ENCODE measurements at places on chromosomes 11 and 22. TPM values are rescaled to one million over a fixed set of nuclear protein-coding genes. Genes with fewer than 3 reads are reported as not detected.

GRCh38 chr11:24900514-24900913 lies 403.7 kb downstream of the LUZP2 start:
- no peak for DNase-seq

DNA sequence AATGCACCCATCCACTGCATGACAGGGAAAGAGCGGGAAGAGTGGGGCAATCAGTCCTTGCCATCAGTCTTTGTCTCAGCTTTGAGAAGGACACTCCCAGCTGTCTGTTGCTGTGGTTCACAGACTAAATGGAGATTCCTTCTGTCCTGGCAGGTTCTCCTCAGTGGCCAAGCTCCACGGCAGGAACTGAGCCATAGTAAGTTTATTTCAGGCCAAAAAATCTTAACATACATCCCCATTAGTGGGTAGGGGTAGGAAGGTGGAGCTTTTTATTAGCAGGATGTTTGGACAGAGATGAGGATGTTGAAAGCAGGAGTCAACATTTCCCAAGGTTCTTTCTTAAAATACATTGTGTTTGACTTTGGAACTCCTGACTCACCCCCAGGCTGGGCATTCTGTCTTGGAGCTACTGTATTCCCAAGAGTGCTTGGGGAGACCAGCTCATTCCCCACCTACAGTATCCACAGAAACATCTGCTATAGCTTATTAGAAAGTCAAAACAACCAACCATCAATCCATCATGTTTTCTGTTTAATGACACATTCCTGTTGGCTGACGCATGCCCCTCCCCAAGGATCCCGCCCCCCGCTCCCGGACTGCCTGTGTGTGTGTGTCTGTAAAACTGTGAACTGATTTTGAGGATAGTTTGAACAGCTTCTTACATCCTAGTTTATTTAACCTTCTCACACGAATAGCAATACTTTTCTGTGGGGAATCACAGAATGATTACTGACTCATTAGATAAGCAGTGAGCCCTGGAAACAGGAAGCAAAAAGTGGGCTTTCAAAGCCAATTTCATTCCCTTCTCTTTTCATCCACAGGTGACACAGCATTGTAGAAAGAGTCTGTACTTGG lies 109.5 kb downstream of the CCDC81 start:
- peak; percentile 92 for DNase-seq

GRCh38 chr11:22466809-22467208 lies 128.6 kb downstream of the SLC17A6 start:
- no peak for DNase-seq

- DNase-seq = no peak
Measured at GRCh38 chr11:3131330-3131941, 33.7 kb downstream of the OSBPL5 start.

DNA sequence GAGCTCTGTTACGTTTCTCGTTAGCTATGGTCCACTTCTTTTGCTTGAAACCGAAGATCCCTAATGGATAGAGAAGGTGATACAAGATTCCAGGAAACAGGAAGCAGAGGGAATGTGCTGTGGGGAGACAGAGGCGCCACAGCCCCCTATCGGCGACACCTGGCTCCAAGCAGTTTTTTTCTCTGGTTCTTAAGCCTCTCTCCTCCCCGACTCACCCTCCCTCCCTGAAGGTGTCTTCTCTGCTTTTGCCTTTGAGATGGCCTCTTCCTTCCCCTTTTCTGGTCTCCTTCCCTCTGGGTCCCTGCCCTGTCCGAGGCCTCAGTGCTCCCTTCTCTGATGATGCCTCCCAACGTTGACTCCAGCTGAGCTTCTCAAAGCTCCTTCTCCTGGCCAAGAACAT lies 14.2 kb upstream of the APOBEC3A start:
- no peak for DNase-seq

The PPP6R2 gene
- 32.0 TPM for total RNA-seq

GRCh38 chr11:118142809-118143208 lies 9.8 kb downstream of the SCN4B start:
- DNase-seq = no peak

- DNase-seq = no peak
Measured at GRCh38 chr11:86072211-86072610, 3.3 kb upstream of the PICALM start.

DNA sequence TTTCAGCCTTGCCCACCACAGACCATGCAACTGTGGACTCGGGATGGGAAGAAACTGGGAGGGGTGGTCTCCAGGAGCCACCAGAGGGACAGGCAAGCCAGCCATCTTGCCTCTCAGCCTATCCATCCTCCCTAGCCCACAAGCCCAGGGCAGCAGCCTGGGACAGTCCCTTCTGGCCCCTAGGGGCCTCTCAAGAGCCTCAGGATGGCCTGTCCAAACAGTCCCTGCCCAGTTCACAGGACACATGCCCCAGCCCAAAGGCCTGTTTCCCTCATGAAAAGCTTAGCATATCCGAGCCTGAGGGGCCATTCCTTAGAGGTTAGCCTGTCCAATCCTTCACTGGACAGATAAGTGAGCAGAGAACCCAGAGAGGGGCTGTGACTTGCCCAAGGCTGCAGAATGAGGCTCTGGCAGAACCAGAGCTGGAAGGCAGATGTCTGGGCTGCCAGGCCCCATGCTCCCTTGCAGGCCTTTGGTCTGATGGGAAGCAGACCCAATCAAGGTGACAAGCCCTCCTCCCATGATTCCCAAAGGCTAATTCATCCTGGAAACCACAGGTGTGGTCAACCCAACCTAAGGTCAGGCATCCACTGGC lies 28.2 kb downstream of the LRRC10B start:
- no peak for DNase-seq

DNA sequence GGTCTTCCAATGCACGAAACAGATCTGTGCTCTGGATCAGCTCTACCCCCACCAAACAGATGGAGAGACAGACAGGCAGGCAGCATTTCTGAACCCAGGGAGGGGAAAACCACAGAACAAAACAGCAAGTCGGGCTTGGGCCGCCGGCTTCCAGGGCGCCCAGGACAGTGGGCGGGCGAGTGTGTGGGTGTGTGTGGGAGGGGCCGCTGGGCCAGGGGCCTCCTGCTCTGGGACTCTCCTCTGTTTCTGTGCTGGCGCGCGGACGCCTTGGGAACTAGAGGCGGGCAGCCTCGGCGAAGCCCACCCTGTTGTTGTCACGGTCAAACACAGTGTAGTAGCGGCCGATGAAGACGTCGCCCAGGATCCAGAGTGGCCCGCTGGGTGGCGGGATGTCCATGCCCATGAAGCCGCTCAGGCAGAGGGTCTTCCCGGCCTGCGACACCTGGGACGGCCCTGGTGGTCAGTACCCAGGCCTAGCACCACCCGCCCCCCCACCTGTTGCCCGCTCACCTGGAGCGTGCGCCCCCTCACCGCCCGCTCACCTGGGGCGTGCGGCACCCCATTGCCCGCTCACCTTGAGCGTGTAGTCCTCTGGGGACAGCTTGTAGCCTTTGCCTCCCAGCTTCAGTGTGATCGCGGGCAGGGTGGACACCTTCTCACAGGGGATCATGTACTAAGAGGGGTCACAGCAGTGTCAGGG lies 3.0 kb upstream of the IFITM10 start:
- DNase-seq = no peak

The MS4A5 gene
- total RNA-seq = not detected

DNA sequence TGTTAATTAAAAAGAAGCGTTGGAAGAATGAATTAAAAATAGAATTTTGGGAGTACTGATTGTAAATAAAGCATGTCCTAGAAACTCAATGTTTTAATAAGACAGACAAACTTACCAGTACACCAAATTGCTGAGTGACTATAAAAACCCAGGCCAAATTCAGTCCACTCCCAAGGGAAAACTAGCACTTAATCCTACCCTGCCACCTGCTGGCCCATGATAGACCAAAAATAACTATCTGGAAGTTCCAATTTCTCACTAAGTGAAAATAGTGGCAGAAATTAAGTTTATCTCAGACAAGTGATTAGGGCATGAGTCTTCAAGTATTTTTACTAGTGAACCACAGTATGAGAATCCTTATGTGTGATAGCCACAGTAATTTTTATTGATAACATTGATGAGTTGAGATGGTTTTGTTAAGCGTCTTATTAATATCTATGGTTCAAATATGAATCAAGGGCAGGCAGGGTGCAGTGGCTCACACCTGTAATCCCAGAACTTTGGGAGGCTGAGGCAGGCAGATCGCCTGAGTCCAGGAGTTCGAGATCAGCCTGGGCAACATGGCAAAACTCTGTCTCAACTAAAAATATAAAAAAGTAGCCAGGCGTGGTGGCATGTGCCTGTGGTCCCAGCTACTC lies 9.8 kb upstream of the DDX10 start:
- no peak for DNase-seq

The DEUP1 gene
- not detected for total RNA-seq

- no peak for DNase-seq
Measured at GRCh38 chr11:17649696-17650095, 69.7 kb upstream of the MYOD1 start.

DNA sequence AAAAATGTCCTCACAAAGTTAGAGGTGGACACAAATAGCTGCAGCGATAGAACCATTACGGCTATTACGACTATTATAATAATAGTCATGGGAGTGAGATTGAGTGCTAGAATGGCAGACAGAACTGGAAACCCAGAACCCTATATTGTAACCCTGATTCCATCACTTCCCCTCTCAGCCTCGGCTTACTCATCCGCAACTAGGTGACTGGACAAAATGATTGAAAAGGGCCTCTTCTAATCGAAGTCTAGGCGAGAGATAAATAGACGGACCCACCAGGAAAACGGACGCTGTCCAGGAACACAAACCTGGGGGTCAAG lies 629 bp downstream of the PSMA1 start:
- no peak for DNase-seq

GRCh38 chr11:128929468-128929867 lies 13.2 kb downstream of the TP53AIP1 start:
- DNase-seq = no peak

DNA sequence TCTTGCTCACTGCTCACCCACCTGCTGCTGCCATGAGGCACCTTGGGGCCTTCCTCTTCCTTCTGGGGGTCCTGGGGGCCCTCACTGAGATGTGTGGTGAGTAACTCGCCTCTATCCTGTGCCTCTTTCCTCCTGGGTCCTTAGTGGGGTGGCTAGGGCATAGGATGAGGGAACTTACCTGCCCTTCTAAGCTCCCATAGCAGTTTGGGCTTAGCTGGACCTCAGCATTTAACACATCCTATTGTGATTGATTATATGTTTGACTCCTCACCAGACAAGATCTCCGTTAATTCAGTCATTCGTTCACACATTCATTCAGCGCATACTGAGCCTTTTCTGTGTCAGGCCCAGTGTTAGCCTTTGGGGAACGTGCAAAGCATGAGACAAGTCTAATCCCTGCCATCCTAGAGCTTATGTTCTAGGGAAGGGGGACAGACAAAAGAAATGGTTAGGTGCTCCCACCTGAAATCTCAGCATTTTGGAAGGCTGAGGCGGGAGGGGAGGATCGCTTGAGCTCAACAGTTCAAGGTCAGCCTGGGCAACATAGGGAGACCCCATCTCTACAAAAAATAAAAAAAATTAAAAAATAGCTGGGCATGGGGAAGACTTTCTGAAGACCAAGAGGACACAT lies 441 bp downstream of the TCN2 start:
- no peak for DNase-seq

- peak; percentile 72 for DNase-seq
Measured at GRCh38 chr11:3199537-3200295, 18.9 kb downstream of the MRGPRG start.

The CSKMT gene
- 2.9 TPM for total RNA-seq

DNA sequence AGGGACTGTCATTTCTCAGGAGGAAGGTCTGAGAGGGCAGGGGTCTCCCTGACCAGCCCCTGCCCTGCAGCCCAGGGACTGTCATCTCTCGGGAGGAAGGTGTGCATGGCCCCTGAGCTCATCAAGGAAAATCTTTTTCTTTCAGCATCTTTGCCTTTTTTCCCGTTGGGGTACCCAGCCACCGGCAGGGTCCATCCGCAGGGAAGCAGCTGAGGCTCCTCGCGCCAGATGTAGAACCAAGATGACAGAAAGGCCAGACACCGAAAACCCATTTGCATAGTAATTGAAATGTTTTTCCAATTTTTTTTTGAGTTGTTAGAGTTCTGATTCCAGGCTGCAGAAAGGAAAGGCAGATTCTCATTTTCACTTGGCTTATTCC lies 613.9 kb downstream of the TBC1D22A start:
- DNase-seq = no peak

- DNase-seq = peak; percentile 72
Measured at GRCh38 chr22:17955590-17956379, 68.6 kb downstream of the MICAL3 start.

GRCh38 chr11:123137431-123138224 lies 57.4 kb downstream of the CLMP start:
- peak; percentile 96 for DNase-seq

DNA sequence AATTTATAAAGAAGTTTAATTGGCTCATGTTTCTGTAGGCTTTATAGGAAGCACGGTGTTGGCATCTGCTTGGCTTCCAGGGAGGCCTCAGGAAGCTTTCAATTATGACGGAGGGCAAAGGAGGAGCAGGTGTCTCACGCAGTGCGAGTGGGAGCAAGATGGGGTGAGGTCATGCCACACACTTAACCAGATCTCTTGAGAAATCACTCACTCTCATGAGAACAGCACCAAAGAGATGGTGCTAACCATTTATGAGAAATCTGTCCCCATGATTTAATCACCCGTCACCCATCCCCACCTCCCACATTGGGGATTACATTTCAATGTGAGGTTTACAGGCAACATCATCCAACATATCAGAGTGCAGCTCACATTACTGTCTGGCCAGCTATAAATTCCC lies 103.5 kb downstream of the ARHGAP8 start:
- DNase-seq = peak; percentile 7

DNA sequence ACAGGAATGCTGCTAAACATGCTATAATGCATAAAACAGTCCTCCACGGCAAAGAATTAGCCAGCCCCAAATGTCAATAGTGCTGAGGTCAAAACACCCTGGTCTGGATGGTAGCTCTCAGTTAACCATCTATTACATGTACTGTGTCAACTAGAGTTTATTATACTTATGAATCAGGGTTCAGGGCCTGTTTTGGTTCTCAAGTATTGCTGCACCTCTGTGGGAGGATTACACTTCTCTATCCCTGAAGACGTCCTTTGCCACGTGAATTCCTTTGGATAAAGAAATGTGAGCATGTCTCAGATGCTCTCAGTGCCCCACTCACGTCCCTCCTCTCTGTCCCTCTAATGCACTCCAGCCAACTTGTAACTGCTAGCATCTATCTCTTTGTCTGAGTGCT lies 53.4 kb downstream of the SLC1A2 start:
- no peak for DNase-seq

DNA sequence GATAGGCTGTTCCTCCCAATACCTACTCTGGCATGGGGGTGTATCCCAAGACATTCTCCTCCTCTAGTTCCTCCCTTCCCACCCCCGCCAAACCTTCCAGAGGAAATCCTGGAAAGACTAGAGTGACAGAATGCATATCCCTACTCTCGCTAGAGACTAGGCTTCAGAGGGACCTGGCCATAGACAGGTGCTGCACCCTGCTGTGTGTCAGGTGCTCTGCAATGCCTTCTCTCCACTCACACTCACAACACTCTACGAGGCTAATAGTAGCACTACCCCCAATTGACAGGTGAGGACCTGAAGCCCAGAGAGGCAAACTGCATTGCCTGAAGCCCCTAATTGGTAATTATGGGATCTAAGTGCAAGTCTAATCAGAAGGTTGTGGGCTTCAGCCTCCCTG lies 46.2 kb upstream of the LMO1 start:
- no peak for DNase-seq

The UBQLNL gene
- 0.67 TPM for total RNA-seq

GRCh38 chr22:29886596-29886995 lies 3.6 kb downstream of the MTMR3 start:
- DNase-seq = no peak

- DNase-seq = no peak
Measured at GRCh38 chr11:85182441-85183387, 444.4 kb downstream of the DLG2 start.

The OR5B21 gene
- total RNA-seq = not detected

GRCh38 chr11:62555464-62556107 lies 9.0 kb upstream of the AHNAK start:
- no peak for DNase-seq

Measured in lower leg skin (tissue), 4 donors.